ENCODE measurements at places on chromosomes 3 and 15.

DNA sequence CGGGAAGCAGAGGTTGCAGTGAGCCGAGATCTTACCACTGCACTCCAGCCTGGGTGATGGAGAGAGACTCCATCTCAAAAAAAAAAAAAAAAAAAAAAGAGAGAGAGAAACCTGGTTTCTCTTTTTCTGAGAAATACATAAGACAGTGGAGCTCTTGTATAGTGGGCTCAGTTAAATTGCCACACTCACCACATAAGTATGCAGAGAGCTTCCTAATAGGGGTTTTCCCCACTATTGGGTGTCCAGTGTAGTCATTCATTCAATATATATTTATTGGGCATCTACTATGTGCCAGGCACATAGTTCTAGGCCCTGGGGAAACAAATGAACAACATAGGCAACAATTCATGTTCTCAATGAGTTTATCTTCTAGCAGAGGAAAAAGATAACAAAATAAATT lies 48.9 kb upstream of the FMN1 start:
- no peak for DNase-seq

- DNase-seq, result no peak
These were observed 72.0 kb downstream of the RAP2B start for GRCh38 chr3:153233986-153234385.

DNA sequence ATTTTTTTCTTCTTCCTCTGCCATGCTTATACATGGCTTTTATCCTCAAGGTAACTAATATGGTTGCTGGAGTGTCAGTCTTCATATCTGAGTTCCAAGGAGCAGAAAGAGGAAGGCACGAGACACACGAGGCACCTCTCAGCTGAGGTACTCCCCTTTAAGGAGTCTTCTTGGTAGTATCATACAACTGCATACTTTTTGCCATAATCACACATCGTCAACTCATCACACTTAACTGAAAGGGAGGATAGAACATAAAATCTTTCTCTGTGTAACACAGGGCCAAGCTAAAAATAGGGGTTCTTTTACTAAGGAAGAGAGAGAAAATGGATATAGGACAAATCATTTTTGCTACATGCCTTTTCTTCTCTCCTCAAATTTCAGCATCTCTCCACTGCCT lies 104.2 kb downstream of the OXSM start:
- no peak for DNase-seq

DNA sequence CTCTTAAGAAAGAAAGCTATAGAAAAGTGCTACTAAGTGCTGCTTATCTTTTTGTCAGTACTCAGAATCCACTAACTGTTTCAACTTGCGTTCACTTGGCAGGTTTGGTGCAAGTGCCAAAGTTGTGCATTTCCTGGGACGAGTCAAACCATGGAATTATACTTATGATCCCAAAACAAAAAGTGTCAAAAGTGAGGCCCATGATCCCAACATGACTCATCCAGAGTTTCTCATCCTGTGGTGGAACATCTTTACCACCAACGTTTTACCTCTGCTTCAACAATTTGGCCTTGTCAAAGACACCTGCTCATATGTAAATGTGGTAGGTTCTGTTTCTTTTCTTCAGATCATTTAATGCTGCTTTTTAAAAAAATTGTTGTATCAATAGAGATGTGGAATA lies 32.6 kb downstream of the GYG1 start:
- no peak for DNase-seq

DNA sequence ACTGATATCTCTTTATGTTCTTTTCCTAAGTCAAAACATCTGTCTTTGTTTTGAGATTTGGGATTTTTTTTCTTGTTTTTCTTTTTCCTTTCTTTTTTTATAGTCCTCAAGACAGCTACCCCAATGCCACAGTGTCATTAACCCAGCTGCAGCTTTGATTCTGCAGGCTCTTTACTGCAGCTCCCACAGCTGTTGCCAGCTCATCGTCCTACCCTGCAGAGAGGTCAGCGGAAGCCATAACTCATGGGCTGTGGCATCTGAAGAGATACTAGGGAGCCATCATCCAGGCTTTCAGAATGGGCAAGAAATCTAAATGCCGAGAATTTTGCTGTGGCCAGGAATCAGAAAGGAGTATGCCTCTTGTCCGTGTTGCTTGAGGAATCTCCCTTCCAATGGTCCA lies 44.3 kb upstream of the SLC24A5 start:
- no peak for DNase-seq

DNA sequence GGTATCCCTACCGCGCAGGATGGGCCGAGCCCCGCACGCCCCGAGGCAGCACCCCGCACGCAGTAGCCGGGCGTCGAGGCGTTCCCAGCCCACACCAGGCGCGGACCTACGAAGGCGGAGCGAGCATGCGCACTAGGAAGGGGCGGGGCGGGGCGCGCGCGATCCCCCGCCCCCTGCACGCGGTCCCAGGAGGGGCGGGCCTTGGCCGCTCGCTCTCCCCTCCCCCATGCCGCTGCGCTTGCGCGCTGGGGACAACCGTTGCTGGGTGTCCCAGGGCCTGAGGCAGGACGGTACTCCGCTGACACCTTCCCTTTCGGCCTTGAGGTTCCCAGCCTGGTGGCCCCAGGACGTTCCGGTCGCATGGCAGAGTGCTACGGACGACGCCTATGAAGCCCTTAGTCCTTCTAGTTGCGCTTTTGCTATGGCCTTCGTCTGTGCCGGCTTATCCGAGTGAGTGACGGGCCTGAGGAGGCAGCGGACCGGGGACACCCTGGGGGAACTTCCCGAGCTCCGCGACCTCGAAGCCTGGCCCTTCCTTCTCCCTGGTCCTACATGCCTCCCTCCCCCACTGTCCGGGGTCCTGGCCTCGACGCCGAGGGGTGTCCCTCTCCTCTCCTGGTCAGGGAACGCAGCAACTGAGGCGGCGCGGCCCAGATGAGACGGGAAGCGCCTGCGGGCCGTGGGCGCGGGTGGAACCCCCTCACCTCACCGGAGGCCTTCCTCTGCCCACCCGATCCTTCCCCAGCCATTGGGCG lies at the start of gene SPESP1:
Gene SPESP1 (plus strand): TSS at position 258 of the 755 bp plus-strand sequence. CDS start 129 bp downstream, at position 387.
- no peak for DNase-seq

DNA sequence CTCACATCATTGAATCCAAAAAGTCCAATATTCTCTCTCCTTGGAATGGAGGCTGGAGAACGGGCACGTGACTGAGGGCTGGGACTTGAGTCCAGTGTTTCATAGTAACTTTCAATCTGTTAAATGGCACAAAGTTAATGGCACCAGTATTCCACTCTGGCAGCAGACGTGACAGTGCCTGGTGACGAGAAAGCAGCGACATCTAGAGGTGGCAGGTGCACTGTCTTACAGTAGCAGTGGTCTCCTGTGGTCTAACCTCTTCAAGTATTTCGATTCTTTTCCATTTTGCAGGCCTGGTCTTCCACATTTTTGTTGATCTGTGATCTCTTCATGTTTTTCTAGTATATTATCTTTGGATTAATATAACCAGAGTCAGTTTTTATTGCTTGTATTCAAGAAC lies 107.1 kb downstream of the OXSM start:
- no peak for DNase-seq

- DNase-seq, result no peak
These were observed 97.9 kb upstream of the NANOGP8 start for GRCh38 chr15:35182841-35183479.

GRCh38 chr15:70935631-70936030 lies 43.0 kb downstream of the LRRC49 start:
- no peak for DNase-seq

GRCh38 chr3:178676077-178676476 lies 139.8 kb downstream of the KCNMB2 start:
- DNase-seq, result no peak

- DNase-seq, result no peak
These were observed 110.0 kb downstream of the RAB11A start for GRCh38 chr15:65979316-65979715.

DNA sequence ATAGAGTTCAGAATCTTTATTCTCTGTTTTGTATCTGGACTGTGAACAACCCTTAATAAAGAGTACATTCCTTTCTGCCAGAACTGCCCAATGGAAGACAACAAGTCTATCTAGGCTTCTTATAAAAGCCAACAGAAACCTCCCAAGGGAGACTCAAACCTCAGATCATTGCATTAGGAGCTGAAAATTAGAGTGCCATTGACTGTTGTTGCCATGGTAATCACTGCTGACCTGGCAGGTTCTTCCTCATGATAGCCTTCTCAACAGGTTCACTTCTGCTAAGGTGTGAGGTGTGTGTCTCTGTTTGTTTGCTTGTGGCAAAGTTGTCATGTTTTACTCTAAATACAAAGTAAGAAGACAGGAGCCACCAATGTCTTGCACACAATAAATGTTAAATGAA lies 79.2 kb downstream of the TMEM108 start:
- DNase-seq, result no peak

DNA sequence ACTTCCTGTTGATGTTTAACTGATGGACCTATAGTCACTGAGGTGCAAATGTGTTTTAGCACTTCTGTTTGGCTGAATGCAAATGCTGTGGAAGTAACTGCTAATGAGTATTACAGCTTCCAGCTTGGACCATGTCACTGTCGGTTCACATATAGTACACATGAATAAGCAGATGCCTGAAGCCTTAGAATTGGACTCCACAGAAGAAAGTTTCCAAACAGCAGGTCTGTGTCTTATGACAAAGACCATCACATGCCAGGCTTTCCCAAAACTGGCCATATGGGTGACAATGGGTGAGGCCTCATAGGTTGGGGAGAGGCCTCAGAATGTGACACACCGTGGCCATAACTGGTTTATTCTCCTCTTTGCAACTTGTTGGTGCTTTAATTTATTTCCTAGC lies 241.8 kb downstream of the WNT5A start:
- DNase-seq, result no peak

- DNase-seq, result no peak
These were observed 33.2 kb upstream of the SECISBP2L start for GRCh38 chr15:49079340-49080039.

GRCh38 chr3:19877656-19878055 lies 56.4 kb downstream of the EFHB start:
- no peak for DNase-seq

- no peak for DNase-seq
These were observed 754.1 kb downstream of the GRM7 start for GRCh38 chr3:7615043-7615442.

DNA sequence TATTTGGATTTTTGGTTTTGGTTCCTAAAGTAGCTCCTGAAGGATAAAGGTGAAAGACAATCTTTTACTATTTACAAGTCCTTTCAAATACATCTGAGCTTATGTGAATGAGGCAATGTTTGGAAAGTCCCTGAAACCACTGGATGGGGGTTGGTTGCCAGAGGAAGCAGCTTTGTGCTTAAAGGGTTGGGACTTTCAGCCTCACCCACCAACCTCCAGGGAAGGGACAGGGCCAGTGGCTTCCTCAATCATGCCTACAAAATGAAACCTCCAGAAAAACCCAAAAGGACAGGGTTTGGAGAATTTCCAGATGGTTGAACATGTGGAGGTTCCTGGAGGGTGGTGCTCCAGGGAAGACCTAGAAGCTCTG lies 20.9 kb upstream of the ABHD17C start:
- no peak for DNase-seq

DNA sequence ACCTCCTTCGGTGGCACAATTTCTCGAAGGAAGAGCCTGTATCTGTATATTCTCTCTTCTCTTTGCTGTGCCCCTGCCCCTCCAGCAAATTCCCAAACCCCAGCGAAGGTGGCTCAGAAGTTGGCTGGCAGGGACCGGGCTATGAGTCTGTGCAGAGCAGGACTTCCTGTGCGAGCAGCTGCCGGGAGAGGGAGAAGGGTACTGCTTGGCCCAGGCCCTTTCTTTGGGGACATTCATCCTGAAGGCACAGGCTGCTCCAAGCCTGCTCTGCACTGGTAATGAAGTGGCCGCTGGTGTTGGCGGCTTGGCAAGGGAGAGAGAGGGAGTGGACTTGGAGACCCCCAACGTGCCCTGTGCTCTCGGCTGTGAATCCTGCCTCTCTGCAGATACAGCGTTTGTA lies 1.5 kb downstream of the SLC6A11 start:
- DNase-seq, result no peak

- no peak for DNase-seq
These were observed 11.7 kb downstream of the ATP2C1 start for GRCh38 chr3:130905551-130905950.
